ENCODE measurements at places on chromosomes 16 and 17.
A peak's percentile ranks its signal among the peaks of the same experiment; 100 is the strongest.

DNA sequence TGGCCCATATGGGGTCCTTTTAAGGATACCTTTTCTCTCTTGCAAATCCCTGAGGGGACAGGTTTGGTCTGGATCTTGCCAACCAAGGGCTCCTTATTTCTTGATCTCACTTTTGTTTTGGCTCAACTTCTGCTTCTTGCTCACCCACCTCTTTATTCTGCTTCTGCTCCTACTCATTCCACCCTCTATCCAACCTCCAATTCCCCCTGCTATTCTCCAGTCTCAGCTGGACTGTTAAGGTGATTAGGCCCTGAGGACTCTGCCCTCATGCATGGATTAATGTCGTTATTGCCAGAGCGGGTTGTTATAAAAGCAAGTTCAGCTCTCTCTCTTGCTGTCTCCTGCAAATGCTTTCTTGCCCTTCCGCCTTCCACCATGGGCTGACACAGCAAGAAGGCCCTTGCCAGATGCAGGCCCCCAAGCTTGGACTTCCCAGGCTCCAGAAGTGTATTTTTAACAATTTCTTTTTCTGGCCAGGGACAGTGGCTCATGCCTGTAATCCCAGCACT is 29.8 kb downstream of the LAT start:
- no peak for DNase-seq

DNA sequence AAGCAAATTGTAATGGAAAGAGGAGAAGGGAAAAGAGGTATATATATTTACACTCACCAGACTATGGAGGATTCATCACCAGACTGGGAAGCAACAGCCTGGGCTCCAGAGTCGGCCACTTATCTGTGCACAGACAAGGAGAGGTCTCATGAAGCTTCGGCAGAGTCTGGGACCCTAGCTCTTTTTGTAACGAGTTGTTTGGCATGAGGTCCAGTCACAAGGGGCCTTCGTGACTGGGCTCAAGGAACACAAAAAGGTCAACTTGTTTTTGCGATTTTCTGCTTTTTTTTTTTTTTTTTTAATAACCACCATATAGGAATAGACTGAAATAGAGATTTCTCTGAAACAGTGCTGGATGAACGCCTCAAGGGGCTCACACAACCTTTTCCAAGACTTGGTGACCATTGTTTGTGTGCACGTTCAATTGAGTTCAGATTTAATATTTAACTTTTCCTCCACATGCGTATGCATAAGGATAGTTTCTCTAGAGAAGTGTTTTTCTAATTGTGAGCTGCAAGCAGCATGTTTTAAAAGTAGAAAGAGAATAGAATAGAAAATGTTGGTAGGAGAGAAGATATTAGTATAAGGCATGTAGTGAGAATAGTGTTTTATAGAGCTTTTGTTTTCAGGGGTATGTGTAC is 25.8 kb downstream of the BPTF start:
- no peak for DNase-seq

- no peak for DNase-seq
Measured at GRCh38 chr16:52690468-52690867, 143.5 kb upstream of the TOX3 start.

DNA sequence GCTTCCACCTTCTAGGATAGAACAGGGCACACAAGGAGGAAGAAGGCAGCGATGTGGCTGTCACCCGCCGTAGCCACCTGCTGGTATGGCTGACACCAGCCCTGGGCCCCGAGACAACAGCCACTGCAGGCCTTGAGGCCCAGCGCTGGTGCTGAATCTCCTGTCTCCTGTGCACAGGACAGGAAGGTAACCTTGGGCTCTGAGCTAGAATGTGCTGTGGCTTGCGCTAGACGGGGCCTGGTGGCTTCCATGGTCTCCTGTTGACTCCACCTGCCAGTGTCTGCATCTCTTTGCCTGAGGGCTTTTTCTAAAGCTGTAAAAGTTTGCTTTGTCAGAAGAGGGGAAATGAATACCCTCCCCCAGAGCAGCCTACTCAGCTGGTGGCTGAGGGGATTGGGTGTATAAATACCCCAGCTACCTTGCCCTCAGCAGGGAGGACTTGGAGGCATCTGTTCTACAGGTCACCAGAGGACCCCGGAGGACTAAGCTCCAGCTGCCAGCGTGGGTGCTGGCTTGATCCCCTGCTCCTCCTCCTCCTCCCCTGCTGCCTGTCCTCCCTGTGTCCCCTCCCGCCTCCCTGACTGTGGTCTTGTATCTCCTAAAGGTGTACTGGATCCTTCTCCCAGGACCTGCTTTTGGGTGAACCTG is 76.1 kb upstream of the SDK2 start:
- DNase-seq, result no peak

DNA sequence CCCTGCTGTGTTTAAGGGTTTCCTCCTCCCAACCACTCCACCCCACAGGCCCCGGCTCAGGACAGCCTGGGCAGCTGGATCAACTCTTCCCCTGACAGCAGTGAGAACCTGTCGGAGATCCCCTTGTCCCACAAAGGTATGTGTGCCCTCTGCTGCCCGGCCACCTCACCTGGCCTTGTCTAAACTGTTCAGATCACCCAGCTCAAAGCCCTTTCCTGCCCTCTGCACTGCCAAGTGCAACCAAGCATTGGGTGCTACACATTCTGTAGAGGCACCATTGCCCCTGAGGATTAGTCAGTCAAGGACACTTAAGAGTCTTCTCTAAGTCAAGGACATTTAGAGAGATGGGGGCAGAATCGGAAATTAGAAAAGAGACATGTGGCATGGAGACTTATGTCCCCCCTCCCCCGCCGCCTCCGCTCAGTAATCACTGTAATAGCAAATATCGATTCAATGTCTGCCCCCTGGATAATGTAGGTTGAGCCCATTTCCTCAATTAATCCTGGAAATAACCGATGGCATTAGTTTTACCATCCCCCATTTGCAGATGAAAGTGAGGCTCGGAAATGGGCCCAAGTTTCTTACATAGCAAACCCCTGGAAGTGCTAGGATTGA is 8.1 kb downstream of the BTBD17 start:
- DNase-seq, result no peak

- no peak for DNase-seq
Measured at GRCh38 chr17:77635176-77635575, 323.3 kb upstream of the TNRC6C start.

DNA sequence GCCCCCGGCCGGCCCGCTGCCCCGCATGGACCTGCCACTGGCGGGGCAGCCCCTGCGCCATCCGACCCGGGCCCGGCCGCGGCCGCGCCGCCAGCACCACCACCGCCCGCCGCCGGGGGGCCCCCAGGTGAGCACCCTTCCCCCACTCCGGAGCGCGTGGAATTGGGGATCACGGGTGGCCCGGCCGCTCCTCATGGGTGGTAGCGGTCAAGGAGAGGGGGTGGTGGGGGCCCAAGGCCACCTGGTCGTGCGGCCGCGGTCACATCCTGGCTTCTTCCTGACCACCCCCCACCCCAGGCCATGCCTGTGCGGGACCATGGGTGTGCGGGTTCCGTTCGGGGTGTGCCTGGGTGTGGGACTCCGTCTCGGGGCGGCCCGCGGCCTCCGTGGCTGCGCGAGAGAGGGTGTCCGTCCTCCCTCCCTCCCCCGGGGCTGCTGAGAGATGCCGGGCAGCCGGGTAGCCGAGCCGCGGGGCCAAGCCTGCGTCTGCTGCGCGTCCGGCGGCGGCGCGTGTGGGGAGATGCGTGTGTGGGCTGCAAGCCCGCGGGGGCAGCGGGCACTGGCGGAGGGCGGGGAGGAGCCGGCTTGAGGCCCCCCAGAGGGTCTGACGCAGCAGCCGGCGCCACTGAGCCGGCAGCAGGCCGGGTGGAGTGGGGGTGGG is 6.8 kb downstream of the ACD start:
- DNase-seq, result no peak

- DNase-seq, result no peak
Measured at GRCh38 chr16:69351309-69352027, at the start of gene TMED6. Gene TMED6 (minus strand): TSS chr16:69351786. CDS start chr16:69351753, 33 bp downstream.

GRCh38 chr16:15613676-15614075 is 29.3 kb downstream of the MARF1 start:
- DNase-seq, result no peak

DNA sequence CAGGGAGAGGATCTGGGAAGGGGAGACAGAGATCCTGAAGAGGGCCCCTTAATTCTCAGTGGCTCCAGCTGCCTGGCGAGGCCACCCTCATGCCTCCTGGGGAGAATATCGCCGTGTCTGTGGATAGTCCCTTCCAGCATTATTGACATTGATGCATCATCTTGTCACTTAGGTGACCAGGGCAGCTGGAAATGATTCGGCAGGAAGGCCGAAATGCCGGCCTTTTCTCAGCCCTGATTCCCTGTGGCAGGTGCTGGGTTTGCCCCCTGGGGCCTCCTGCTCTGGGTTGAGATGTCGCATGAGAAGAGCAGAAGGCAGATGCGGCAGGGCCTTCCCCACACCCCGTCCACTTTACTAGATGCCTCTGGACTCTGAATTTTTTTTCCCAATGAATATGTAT is 89.5 kb downstream of the RAP1GAP2 start:
- DNase-seq, result no peak

GRCh38 chr16:5175266-5175665 is 77.7 kb upstream of the EEF2KMT start:
- DNase-seq, result no peak

- DNase-seq, result no peak
Measured at GRCh38 chr16:54444851-54445458, 158.4 kb upstream of the IRX3 start.

GRCh38 chr17:36705874-36706731 is 104.7 kb downstream of the MRM1 start:
- DNase-seq, result peak; percentile 62

Data from DMS79 treated with DMSO at 0.1 percent for 48 hours (cell line).